Fibroblast of villous mesenchyme (primary cell): ENCODE measurements at places on chromosomes 2 and 18. TPM values are rescaled to one million over a fixed set of nuclear protein-coding genes. Genes with fewer than 3 reads are reported as not detected.

The SPATA3 gene
- not detected in 2 replicates for total RNA-seq

The GALNT3 gene
- total RNA-seq: 1.3 and 4.3 TPM in 2 replicates

The ITGB6 gene
- under 0.01 TPM in 1 of 2 replicates, not detected in the other for total RNA-seq

The RGPD8 gene
- total RNA-seq: 12.6 and 19.0 TPM in 2 replicates

The APLF gene
- total RNA-seq: 6.4 and 8.6 TPM in 2 replicates
